ENCODE measurements at places on chromosomes 7 and 10.

GRCh38 chr10:103855424-103855823, at the start of gene SH3PXD2A:
SH3PXD2A (minus strand) TSS chr10:103855576; CDS start chr10:103855266, 310 bp downstream.
- DNase-seq = no peak

- DNase-seq = no peak
Measured at GRCh38 chr7:27955011-27955410, 215.0 kb downstream of the TAX1BP1 start.

GRCh38 chr10:111203615-111204014, 126.8 kb downstream of the ADRA2A start:
- DNase-seq = no peak

DNA sequence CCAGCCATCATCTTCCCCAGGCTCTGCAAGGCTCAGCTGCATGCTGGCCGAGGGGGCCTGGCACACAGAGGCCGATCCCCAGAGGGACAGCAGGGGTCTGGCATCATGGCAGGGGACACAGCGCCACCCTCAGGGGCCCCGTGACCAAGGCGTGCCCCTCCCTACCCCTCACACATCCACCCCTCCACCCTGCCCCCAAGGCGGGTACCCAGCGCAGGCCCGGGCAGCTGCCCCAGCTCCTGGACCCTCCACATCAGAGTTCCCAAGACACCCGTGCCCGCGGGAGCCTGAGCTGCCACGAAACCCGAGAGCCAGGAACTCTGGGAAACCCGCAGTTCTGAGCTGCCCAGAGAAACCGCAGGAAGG, 46.5 kb upstream of the TNRC18 start:
- DNase-seq = no peak

DNA sequence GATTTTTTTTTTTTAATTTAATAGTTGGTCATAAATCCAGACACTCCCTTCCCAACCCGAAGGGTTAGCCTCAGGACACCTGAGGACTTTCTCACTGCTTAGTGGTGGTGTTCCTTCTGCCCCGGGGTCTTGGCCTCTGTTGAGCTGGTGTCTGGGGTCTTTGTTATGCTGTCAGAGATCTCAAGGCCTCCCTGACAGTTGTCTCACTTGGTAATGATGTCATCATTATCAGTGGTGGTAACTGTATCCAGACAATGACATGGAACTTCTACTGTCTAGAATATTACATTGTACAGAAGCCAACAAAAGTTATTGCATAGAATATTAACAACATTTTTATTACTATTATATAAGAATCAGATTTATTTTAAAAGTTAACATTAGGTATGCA, 32.9 kb downstream of the PPP2R2D start:
- no peak for DNase-seq

- DNase-seq = no peak
Measured at GRCh38 chr10:118694848-118695247, 59.9 kb downstream of the CACUL1 start.

GRCh38 chr7:50962962-50963374, 180.3 kb upstream of the GRB10 start:
- DNase-seq = no peak

DNA sequence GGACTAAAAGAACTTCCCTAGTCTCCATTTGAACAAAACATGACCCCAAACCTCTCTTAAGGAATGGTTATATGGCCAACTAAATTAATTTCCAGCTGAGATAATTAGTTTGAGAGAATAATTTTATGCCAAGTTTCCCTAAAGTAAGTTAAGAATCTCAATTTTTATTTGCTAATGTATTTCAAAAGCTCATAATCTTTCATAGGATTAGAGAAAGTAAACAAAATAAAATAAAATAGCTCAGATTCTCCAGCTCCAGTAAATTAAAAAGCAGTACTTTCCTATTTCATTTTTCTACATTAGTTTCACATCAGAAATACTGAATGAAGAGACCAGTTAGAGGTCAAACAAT, 44.4 kb downstream of the ENO4 start:
- no peak for DNase-seq

DNA sequence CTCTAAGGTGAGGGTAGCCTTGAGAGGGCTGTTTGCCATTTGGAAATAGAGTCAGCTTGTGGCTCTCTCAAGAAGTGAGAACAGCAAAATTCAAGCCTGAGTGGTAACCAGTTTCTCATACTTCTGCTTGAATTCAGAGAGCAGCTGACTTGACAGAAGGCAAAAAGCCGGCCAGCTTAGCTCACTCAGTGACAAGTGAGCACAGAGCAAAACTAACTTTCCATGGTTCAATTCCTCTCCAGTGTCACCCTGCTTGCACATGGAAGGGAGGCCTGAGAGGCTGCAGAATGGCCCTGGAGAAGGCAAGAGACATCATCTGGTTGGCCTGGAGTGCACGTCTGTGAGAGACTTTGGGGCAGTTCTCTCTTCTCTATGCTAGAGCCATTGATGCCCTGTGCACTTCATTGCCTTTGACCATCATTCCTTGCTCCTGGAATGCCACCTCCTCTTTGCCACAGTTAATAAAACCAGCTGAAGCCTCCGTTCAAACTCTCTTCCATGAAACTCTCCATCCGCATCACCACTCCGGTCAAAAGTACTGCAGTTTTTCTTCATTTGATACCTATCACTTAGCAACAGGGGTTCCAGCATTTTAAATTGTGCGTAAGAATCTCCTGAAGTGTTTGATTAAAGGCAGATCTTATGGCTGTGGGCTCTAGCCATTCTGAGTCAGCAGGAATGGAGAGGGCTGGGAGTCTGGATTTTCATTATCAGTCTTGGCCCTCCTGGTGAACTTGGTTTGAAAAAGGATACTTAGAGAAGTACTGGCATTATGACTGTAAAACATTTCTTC, 69.8 kb upstream of the PIK3CG start:
- DNase-seq = no peak
